ENCODE measurements at places on chromosomes 4 and X.

- DNase-seq: no peak
Observed at GRCh38 chr4:85639946-85640345, 165.0 kb downstream of the ARHGAP24 start.

- DNase-seq: peak; percentile 39
Observed at GRCh38 chrX:118272242-118272641, 73.7 kb upstream of the WDR44 start.

GRCh38 chr4:108546728-108547127 lies 73.6 kb upstream of the RPL34 start:
- DNase-seq: no peak

GRCh38 chrX:108121291-108121690 lies 29.7 kb downstream of the ATG4A start:
- DNase-seq: no peak

DNA sequence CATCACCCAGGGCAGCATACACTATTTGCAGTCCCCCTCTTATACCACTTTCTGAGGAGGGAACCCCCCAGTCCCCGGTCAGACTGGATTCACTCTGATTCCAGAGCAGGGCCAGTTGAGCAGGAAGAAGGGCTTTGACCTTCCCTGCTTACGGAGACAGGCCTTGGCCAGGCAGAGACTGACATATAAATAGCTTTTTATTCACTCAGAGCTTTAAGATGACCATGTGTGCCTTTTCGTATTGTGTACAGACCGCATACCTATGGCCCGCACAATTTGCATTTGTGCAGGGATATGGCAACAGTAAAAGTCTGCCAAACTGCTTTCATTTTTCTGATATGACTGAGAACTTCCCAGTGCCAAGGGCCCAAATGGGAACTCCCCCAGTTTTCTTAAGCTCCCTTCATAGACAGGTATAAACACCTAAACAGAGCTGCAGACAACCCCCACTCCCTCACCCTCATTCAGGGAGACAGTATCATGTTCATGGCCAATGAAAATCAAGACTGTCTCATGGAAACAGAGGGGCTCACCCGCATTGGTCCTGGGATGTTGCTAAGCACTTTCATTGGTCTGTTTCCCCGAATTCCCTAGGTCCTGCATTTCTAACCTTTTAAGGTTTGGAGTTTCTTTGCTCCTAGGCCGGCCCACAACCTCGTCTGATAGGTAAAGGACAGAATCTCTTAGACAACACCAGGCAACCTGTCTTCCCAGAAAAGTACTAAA lies 86.0 kb downstream of the RTL5 start:
- no peak for DNase-seq

GRCh38 chr4:14445882-14446281 lies 556.4 kb upstream of the CPEB2 start:
- DNase-seq: no peak

GRCh38 chr4:120991885-120992284 lies 69.4 kb upstream of the PRDM5 start:
- no peak for DNase-seq

DNA sequence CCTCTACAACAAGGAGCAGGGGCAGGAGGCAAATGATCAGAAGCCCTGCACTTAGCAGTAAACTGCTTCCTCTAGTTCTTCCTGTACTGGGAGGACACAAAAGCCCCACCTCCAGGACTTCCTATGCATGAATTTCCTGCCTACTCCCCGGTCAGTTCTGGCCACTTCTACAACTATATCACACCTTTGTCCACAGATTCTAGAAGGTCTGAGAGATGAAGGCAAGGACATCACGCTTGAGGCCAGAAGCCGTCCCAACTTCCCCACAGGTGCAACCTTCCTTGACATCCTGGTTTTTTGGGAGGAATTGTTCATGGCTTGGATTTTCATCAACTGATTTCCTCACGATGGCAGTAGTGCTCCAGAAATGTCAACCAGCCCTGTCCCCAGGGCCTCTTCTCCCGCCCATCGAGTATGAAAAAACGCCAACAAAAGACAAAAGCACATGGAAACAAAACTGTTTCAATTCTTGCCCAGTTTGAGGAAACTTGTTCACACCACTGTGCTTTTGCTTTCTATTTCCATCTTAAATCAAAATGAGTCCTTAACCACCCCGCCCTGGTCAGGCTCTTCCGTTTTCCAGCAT lies 206.5 kb upstream of the STK26 start:
- no peak for DNase-seq

GRCh38 chr4:41753942-41754341 lies 5.4 kb upstream of the PHOX2B start:
- no peak for DNase-seq

DNA sequence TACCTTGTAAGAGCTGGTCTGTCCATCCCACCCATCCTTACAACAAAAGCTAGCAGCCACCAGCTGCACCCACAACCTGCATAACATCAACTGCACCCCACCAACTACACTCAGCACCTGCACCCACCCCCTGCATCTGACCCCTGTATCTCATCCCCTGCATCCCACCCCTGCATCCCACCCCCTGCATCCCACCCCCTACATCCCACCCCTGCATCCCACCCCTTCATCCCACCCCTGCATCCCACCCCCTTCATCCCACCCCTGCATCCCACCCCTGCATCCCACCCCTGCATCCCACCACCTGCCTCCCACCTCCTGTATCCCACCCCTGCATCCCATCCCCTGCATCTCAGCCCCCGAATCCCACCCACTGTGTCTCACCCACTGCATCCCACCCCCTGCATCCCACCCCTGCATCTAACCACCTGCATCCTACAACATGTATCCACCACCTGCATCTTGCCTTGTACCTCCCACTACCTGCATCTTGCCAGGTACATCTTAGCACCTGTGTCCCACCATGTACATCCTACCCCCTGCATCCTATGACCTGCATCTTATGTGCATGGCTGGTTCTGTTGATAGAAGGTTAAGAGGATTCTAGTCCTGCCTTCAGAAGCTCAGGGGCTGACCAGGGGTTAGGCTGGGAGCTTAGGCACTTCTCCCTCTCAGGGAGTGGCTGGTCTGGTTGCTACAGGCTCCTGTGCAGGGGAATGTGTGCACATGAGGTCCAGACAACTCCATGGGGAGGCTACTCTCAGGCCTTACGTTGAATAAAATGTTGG lies 9.4 kb downstream of the TMEM271 start:
- no peak for DNase-seq

GRCh38 chr4:166822386-166822785 lies 411.9 kb downstream of the SPOCK3 start:
- no peak for DNase-seq

GRCh38 chr4:113125418-113125817 lies 76.0 kb downstream of the ANK2 start:
- DNase-seq: no peak

- peak; percentile 64 for DNase-seq
Observed at GRCh38 chr4:44725166-44725565, 1.2 kb downstream of the GNPDA2 start.

GRCh38 chr4:7135389-7135746 lies 57.0 kb upstream of the SORCS2 start:
- DNase-seq: no peak

GRCh38 chr4:173436149-173436579 lies 37.2 kb upstream of the SCRG1 start:
- peak; percentile 4 for DNase-seq

- DNase-seq: no peak
Observed at GRCh38 chr4:158871335-158871724, 102.5 kb downstream of the FNIP2 start.

- no peak for DNase-seq
Observed at GRCh38 chrX:19448077-19448476, 67.2 kb downstream of the MAP3K15 start.

DNA sequence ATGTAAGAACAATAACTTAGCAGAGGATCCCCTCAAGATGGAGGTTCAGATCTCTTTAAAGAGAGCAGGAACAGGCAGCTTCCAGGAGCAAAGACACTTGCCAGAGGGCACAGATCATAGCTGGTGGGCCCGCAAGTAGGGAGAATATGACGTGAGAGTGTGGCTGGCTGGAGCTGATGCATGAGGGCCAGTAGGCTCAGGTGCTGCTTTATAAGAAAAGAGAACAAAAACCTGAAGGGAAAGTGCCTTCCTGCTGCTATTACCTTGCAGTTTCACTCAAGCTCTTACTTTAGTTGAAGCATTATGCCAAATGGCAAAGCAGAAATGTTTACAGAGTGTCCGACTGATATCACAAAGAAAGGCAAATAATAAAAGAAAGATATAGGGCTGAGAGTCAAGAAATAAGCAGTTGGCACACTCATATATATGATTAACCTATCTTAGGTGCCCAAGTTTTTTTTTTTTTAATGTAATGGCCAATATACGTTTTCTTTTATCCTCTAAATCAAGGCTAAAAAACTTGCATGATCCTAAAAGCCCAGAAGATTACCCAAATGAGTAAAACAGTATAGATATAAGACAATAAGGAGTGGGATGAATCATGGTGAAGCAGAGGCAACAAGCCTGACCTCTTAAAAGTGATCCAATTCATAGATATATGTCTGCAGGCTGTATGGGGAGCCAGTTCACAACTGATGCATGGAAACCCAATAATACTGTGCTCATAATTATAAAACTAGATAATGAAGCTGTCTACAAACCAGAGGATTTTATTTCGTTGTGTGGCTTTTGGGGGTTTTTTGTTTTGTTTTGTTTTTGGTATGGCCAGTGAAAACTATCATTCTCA lies 12.6 kb downstream of the NR0B1 start:
- DNase-seq: no peak

DNA sequence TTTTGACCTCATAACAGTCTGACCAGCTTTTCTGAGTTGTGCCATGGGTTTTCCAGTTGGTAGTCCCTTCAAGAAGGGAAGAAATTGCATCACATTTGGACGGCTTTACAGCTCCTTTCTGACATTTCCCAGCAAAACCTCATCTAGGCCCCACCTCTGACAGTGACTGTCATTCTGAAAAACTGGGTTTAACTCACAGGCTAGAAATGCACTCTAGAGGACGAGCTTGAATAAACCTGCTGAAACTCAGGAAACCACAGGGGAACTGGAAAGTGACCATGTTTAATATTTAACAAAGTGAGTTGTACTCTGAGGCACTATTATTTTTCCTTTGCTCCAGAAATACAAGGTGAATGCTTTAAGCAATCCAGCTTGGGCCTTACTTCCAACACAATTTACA lies 434.3 kb upstream of the RASGEF1B start:
- DNase-seq: no peak

- DNase-seq: peak; percentile 71
Observed at GRCh38 chrX:68511255-68511654, 12.4 kb downstream of the YIPF6 start.

DNA sequence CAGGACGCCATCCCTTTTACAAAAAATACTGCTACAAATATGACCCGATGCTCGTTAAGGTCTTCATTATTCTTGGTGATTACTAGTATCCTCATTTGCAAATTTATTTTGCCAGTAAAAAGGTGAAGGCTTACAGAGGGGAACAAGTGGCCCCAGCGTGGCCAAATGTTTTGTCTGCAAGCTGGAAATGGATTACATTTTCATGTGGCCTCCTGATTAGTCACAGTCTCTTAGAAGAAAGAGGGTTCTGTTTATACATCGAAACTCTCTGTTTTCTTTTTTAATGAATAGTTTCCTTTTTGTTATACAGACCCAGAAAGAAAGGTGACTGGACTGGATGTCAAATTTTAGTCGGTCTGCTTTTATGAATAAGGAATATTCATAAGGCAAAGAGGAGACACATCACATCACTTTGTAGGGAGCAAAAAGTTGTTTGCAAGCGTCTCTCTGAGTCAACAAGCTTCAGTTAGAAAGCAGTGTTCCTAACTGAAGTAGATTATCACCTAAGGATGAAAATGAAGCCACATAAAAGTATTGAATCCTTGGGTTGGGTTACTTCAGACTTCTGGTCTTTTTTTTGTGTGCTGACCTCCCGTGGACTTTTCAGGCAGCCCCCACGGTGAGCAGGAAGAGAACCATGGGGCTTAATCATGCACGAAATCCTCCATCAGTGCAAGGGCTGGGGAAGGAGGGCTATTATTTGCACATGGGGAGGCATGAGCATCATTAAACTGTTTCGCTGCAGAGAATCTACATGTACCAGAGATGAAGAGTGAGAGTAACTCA lies 125.6 kb downstream of the ARSF start:
- DNase-seq: no peak

- peak; percentile 14 for DNase-seq
Observed at GRCh38 chr4:84151574-84151973, 347.5 kb downstream of the NKX6-1 start.

GRCh38 chrX:122816288-122816687 lies 367.8 kb upstream of the GRIA3 start:
- DNase-seq: no peak

Measured in RKO (cell line).